Stimulated activated CD8-positive, alpha-beta memory T cell treated with anti-CD3 and anti-CD28 coated beads, Interleukin-7, amount 100 ng/mL, for 48 hours (primary cell): ENCODE measurements at places on chromosomes 7 and 10.

- no peak for DNase-seq
Measured at GRCh38 chr10:129911451-129912165, 52.5 kb downstream of the EBF3 start.

DNA sequence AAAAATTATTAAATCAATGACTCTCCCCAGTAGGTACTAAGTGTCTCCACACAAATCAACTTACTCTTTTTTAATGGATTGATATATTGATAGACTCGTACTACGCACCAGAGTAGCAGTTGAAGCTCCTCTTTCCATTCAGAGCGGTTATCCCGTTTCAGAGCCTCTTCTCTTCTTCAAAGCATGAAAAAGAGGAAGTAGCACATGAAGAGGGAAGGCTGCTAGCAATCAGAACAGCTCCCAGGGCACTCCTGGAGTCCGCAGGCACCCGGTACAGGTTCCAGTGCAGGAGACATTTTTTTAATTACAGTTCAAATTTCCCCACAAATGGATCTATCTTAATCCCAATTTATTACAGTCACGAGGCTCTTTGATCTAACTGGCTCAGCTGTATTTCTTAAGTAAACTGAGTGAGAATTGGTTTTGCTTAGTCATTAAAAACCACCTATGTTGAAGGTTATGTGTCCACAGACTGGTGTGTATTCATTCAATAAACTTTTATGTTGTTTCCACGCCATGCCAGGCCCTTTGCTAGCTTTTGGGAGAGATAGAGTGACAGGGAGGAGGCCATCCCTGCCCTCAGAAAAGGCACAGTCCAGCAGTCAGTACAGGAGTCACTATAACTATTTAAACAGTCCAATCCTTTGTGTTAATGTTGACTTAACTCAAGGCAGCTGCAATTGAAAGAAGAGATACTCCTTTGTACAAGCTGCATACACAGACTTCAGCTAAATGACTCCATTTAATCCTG is 32.1 kb upstream of the CALN1 start:
- DNase-seq: no peak

GRCh38 chr7:1546274-1546908 is 9.6 kb downstream of the TMEM184A start:
- DNase-seq: no peak

- no peak for DNase-seq
Measured at GRCh38 chr7:156932006-156932405, 17.5 kb upstream of the NOM1 start.

DNA sequence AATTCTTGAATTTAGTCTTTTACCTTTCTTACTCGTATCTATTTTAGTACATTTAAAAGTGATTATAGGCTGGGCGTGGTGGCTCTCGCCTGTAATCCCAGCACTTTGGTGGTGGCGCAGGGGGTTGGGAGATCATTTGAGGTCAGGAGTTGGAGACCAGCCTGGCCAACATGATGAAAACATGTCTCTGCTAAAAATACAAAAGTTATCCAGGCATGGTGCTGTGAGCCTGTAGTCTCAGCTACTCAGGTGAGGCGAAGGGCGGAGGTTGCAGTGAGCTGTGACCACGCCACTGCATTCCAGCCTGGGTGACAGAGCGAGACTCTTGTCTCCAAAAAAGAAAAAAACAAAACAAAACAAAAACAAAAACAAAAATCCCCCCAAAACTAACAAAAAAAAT is 12.2 kb downstream of the PRKCQ start:
- DNase-seq: no peak

GRCh38 chr10:25080880-25081581 is 64.6 kb downstream of the THNSL1 start:
- DNase-seq: peak; percentile 8

DNA sequence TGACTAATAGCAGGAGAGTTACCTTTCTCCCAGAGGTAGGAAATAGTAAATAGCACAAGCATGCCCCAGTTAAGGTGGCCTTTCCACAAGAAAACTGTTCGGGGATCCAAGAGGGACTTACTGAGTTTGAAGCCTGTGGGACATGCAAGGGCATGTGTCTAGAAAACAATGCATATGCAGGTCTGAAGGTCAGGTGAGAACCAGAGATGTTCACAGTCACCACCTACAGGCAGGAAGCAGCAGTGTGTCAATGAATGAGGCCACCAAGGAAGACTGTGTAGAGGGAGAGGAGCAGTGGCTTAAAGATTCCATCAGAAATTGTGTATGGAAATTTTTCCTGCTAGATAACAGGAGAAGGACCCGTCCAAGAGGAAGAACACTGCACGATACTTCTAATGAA is 66.0 kb downstream of the CALD1 start:
- no peak for DNase-seq

GRCh38 chr10:97549587-97550322 is 22.8 kb upstream of the ANKRD2 start:
- no peak for DNase-seq

- no peak for DNase-seq
Measured at GRCh38 chr10:119282446-119282845, 75.1 kb downstream of the GRK5 start.

GRCh38 chr7:67866054-67866453 is 869.4 kb downstream of the TYW1 start:
- no peak for DNase-seq

GRCh38 chr10:52900593-52900992 is 128.0 kb upstream of the MBL2 start:
- DNase-seq: no peak

- DNase-seq: no peak
Measured at GRCh38 chr7:91554883-91555282, 290.6 kb downstream of the FZD1 start.

- no peak for DNase-seq
Measured at GRCh38 chr7:13737563-13737962, 251.9 kb downstream of the ETV1 start.

DNA sequence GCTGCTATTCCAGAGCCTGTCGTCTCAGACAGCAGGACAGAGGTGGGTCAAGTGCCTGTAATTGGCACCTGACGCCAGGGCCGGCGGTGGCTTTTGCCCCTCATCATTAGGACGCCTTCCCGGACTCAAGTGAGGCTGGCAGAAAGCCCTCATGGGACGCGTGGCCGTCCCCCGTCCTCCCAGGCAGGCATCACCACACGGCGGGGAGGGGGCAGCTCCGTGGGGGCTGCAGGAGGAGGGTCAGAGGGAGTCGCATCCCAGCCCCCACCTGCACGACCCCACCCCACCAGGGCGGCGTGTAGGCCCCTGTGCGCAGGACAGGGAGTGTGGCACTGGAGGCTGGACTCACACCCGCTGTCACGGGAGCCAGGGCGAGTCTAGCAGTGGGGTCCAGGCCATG is 16.3 kb downstream of the CFAP46 start:
- no peak for DNase-seq

DNA sequence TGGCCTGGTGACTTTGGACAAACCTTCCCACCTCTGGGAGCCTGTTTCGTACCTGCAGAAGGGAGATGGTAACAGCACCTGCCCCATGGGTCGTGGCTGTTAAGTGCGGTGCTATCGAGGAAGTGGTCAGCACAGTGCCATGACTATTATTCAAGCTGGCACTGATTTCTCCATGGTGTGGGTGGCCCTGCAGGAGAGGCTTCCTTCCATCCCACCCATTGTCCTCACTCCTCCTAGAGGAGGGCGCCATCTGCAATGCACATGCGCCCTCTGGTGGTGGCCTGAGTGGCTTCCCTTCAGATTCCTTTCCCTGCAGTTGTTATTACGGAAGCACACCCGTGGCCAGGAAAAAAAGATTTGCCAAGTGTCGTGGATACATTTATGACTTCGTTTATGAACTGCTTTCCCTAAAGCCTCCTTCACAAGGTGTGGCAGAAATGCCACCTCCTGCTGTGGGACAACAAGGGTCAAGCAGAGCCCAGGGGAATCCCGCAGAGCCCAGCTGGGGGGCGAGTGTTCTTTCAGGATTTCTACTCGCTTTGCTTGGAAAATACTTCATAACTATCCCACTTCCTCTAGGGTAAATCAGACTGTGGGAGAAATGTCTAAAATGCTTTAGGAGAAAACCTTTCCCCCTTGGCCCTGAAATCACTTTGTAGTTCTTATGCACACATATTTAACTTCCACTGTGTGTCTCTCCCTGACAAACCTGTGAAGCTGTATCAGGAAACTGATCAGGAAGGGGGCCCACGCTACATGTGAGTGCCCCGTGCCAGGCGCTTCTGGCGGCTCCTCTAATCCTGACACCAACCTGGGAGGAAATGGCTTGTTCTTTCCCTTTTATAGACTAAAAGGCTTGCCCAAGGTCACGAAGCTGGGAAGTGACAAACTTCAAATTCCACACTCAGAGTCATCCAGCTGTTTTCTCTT is 98.0 kb upstream of the ANLN start:
- DNase-seq: no peak

DNA sequence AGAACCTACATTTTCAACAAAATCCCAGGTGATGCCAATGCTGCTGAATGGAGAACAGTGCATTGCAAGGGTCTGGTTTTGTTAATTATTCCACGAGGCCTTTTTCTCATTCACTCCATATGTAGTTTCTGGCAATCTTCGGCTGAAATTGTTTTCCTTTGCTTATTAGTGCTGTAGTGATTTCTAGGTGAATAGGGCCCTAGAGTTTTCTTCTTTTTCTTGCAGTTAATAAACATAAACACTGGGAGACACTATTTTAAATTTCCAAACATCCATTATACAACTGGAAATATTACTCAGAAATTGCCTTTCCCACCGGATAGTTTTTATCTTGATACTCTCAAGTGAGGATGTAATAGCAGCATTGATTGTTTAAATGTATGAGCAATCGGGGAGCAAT is 435.6 kb downstream of the XPNPEP1 start:
- no peak for DNase-seq

- no peak for DNase-seq
Measured at GRCh38 chr7:55439627-55440026, 74.5 kb downstream of the LANCL2 start.

GRCh38 chr10:14240253-14241189 is 90.2 kb downstream of the FRMD4A start:
- no peak for DNase-seq

GRCh38 chr7:92735707-92736106 is 100.7 kb downstream of the CDK6 start:
- no peak for DNase-seq

GRCh38 chr7:128076796-128077271 is 45.6 kb upstream of the LRRC4 start:
- no peak for DNase-seq

GRCh38 chr10:49441488-49442476 is 45.9 kb upstream of the DRGX start:
- DNase-seq: no peak
